ENCODE measurements at places on chromosomes 16 and 17. TPM values are rescaled to one million over a fixed set of nuclear protein-coding genes. Genes with fewer than 3 reads are reported as not detected.

- H3K27ac ChIP-seq, result no peak overlapping the region
- H3K36me3 ChIP-seq, result no peaks in the 10 kb centered on the region
- DNase-seq, result no peak
- peaks cover 7% of the 10 kb centered on the region for H3K4me1 ChIP-seq
These were observed 116.3 kb downstream of the AMFR start for GRCh38 chr16:56309008-56309407.

- no peak overlapping the region for H3K27ac ChIP-seq
- no peak for DNase-seq
- H3K27me3 ChIP-seq, result no peaks in the 10 kb centered on the region
These were observed 853.9 kb upstream of the EEF2KMT start for GRCh38 chr16:5951486-5951885.

- no peak overlapping the region for H3K27ac ChIP-seq
- no peaks in the 10 kb centered on the region for H3K4me1 ChIP-seq
- DNase-seq, result no peak
- no peaks in the 10 kb centered on the region for H3K27me3 ChIP-seq
These were observed 23.4 kb downstream of the PIK3R5 start for GRCh38 chr17:8941980-8942622.

DNA sequence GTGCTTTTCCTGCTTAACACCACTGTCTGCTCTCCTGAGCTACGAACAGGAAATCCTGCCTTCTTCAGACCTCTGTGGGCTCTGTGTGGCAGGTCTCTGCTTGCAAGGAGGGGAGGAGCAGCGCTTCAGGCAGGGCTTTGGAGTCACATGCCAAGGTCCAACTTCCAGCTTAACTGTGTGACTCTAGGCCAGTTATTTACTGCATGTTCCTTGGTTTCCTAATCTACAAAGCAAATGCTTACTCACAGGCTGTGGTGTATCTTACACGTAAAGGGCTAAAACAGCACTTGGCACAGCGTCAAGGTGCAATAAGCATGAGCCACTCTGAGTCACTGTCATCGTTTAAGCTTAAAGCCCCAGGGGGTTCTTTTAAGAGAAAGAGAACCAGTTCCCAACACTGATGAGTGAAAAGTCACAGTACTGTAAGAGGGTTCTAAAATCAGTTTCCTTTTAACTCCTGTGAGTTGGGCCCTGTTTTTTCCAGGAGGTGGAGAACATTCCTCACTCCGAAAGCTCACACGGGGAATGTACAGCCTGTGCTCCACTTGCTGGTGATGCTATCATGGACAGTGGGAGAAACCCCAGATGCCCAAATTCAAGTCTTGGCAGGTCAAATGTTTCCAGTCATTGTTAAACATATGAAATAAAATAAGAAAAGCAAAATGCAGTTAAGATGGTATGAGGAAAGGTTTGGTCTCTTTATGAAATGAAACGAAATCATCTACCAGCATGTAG is 54.1 kb upstream of the BCAR1 start:
- peak; percentile 78 for DNase-seq
- H3K27ac ChIP-seq, result peak overlapping the region; percentile 90
- H3K27me3 ChIP-seq, result no peaks in the 10 kb centered on the region

GRCh38 chr16:71264299-71264698 is 24.9 kb downstream of the CMTR2 start:
- H3K36me3 ChIP-seq, result no peaks in the 10 kb centered on the region
- DNase-seq, result no peak
- H3K4me1 ChIP-seq, result no peaks in the 10 kb centered on the region
- H3K27me3 ChIP-seq, result no peaks in the 10 kb centered on the region
- H3K4me3 ChIP-seq, result no peak overlapping the region

GRCh38 chr17:67283731-67284516 is 38.9 kb upstream of the HELZ start:
- DNase-seq, result no peak
- H3K36me3 ChIP-seq, result no peaks in the 10 kb centered on the region
- H3K27me3 ChIP-seq, result no peaks in the 10 kb centered on the region
- no peak overlapping the region for H3K27ac ChIP-seq

KRT16 gene
- not detected for total RNA-seq

FOXF1 gene
- total RNA-seq, result 3.7 TPM

CCL16 gene
- 0.81 TPM for total RNA-seq

Measured in thyroid gland (tissue), 4 donors.